IPS DF 6.9 (cell line): ENCODE measurements at places on chromosomes 3 and 15.

GRCh38 chr3:100629421-100630127 is 20.2 kb downstream of the ADGRG7 start:
- no peak for DNase-seq

GRCh38 chr3:149252272-149252671 is 30.6 kb upstream of the CP start:
- DNase-seq, result no peak

- DNase-seq, result no peak
Observed at GRCh38 chr3:37255990-37256308, 81.6 kb upstream of the LRRFIP2 start.

DNA sequence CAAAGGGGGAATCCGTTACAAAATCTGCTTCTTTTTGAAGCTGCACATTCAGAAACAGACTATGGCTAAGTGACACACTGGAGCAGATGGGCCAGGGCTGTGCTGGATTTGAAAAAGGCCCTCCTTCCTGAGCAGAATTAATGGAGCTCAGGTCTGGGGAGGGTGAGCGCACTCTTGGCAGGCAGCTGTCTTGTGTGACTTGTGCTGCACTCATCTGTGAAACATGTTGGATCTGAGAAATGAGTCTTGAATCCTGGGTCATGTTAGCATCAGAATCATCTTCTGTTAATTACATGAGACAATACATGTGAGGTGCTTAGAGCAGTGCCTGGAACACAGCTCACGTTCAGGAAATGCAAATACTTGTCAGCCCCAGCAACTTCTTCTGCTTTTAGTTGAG is 219.6 kb downstream of the THSD4 start:
- DNase-seq, result no peak

GRCh38 chr3:155960060-155960459 is 89.6 kb downstream of the GMPS start:
- DNase-seq, result no peak

GRCh38 chr3:150238048-150238802 is 169.9 kb upstream of the TSC22D2 start:
- DNase-seq, result no peak

GRCh38 chr3:31882895-31883294 is 98.2 kb downstream of the OSBPL10 start:
- DNase-seq, result no peak

GRCh38 chr15:71808311-71809020 is 1.9 kb upstream of the NR2E3 start:
- DNase-seq, result no peak

DNA sequence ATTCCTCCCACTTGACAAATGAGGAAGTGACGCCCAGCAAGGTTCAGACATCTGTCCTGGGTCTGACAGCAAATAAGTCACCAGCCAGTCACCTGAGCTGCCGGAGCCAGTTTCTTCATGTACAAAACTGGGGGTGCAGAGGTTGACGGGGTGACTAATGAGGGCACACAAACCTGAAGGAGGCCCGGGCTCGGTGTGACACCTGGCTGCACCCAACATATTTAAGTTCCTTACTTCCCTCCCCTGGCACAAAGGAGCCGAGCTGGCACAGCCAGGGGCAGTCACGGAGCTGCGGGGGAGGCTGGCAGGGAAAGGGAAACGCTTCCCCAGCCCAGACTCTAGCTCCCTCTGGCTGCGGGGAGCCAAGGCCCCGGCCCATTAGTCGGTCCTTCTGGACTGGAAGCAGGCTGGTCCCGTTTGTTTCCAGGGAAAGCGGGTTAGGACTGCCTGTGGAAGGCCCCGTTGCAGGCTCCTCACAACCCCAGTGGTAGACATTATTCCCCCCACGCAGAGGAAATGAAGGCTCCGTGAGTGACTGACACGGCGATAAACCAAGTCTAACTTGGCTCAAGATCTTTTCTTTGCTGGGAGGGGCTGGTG is 2.3 kb downstream of the FBXL22 start:
- no peak for DNase-seq

DNA sequence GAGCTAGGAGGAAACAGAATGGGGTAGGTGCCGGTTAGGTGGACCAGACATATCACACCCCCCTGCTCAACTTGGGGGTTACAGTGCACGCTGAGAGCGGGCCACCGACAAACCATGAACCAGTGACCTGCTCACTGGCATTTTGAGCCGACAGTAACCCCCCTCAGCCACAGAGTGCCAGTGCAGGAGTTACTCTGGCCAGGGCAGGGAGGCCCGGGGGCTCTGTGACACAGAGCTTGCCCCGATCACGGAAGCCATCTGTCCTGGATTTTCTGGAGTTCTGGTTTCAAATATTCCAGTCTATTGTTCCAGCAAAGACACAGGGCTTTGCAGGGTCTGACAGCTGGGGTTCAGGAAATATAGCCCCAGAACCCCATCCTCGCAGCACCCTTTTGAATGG is 225.2 kb downstream of the VPS13C start:
- no peak for DNase-seq

- DNase-seq, result no peak
Observed at GRCh38 chr15:81038975-81039607, 38.4 kb downstream of the TLNRD1 start.

- DNase-seq, result no peak
Observed at GRCh38 chr3:122902326-122902725, 107.5 kb downstream of the SLC49A4 start.

DNA sequence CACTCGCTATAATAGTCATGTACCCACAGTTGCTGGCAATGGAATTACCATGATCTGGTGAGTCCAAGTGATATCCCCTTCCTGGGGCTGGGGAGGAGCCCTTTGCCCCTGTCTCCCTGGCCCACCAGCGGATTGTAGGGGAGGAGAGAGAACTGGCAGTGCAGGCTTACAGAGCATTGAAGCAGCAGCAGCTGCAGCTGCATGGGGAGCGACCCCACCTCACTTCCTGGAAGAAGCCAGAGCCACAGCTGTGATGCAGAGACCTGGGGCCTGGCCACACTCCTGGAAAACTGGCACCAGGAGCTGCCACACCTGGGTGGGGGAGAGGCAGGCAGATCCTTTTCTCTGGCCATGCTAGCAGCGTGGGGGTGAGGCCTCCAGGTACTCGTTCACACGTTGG is 300.1 kb upstream of the PROK2 start:
- DNase-seq, result no peak

GRCh38 chr3:50299929-50300680 is 900 bp upstream of the HYAL3 start:
- DNase-seq, result no peak

- DNase-seq, result no peak
Observed at GRCh38 chr3:169811631-169812331, 889 bp upstream of the LRRIQ4 start.

DNA sequence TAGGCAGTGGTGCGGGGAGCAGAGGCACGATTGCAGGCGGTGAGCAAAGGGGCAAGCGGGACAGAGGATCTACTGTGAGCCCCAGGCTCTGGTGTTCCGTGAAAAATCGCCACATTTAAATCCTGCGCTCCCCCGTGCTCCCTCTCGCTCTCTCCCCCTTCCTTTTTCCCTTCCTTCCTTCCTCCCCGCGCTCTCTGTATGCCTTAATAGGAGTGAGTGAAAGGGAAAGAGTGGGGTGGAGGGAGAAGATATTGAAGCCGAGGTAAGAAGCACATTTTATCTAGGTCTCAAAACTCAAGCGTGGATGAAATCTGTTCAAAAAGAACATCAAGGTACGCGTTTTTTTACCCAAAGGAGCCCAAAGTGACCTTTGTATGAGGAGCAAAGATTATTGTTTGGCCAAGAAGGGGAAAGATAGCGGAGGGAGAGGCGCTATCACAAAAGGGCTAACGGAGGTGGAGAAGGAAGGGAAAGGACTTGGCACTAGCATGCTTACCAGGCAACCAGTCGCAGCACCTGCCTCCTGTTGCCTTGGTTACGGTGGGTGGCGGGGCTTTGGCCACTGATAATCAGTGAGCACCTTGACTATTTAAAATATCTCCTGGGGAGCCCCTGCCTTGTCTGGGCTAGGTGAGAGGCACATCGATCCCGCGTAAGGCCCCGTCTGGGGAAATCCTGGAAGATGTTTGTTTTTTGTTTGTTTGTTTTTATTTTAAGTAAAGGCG is 14.9 kb upstream of the AEN start:
- no peak for DNase-seq

- DNase-seq, result no peak
Observed at GRCh38 chr3:128385080-128385832, 81.4 kb downstream of the DNAJB8 start.

GRCh38 chr3:175608356-175608755 is 749.2 kb downstream of the NAALADL2 start:
- no peak for DNase-seq
